Stimulated activated CD8-positive, alpha-beta memory T cell treated with anti-CD3 and anti-CD28 coated beads, Interleukin-4, amount 100 ng/mL, for 4 hours (primary cell): ENCODE measurements at places on chromosomes 4 and X.

DNA sequence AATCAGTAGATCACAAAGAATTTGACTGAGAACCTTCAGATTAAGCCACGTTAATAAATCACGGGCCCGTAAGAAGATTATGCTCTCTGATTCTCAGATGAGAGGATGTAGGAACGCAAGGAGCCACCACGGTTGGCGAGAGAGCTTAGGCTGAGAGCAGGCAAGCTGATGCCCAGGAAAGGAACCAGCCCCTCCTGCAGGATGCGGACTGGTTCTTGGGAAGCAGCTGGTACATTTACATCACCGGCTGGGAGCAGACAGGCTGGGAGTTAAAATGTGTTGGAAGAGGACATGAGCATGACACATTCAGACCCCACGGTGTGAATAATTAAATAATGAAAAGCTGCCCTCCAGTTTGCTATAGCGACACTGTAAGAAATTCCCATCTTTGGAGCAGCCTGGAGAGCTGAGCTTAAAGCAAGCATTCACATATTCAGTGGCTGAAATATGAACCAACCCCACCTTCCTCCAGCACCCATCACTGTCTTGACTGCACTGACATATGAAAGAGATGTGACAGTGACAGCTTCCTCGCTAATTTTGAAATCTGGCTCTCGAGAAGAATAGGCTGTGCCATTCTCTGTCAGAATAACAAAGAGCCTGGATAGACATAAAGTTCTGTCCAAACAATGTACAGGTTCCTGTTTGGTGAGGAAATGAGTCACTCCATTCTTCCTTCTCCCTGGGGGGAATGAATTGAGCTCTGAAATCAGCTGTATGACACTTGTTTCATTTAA lies 33.1 kb downstream of the LNX1 start:
- no peak for DNase-seq

- DNase-seq: no peak
These were observed 941.5 kb downstream of the DMD start for GRCh38 chrX:32269866-32270265.

- DNase-seq: no peak
These were observed 387.5 kb upstream of the PPP1R2C start for GRCh38 chrX:43165343-43165920.

DNA sequence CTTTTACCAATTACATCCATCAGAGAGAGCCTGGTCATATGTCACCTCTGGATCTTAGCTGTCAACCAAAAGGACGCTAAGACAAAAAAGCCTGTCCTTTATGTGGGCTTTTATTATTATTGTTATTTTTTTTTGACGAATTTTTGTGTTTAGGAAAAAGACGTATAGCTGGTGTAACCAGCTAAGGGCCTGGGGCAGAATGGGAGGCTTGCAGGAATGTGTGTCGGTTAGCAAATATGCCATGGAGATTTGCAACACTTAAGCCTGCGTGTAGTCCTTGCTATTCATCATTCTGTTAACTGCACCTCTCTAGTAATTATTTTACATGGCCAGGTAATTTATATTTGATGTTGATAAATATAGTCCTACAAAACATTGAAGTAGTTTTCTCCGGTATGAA lies 93.5 kb downstream of the TACR3 start:
- no peak for DNase-seq

GRCh38 chrX:150038315-150038714 lies 100.0 kb upstream of the EOLA2 start:
- DNase-seq: no peak

DNA sequence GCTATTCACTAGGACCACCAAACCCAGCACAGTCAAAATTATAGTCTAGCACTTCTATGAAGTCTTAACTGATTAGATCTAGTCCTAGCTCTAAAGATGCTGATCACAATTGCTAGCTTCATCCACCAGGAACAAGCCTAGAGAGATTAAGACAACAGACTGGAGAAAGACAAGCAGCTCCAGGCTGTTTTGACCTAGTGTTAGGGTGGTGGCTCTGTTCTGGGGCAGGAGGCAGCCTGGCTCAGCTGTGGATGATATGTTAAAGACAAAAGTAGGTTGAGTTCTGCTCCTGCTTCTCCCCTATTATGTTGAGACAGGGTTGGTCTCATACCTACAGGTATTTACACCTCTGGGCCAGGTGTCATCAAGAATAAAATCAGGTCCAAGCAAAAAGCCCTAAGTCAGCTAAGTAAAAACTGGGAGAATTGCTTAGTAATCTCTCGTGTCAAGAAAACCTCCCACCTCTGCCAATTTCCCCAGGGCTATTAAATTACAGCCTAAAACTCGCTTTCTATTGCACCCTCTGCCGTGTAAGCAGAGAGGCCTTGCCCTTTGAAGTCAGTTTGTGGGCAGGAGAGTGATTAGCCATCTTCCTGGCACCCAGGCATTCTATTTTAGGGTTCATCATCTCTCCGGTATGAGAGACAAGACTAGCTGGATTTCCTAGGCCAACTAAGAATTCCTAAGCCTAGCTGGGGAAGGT lies 39.9 kb downstream of the RAB40AL start:
- DNase-seq: no peak

GRCh38 chrX:31811106-31811505 lies 739.3 kb upstream of the FTHL17 start:
- no peak for DNase-seq

DNA sequence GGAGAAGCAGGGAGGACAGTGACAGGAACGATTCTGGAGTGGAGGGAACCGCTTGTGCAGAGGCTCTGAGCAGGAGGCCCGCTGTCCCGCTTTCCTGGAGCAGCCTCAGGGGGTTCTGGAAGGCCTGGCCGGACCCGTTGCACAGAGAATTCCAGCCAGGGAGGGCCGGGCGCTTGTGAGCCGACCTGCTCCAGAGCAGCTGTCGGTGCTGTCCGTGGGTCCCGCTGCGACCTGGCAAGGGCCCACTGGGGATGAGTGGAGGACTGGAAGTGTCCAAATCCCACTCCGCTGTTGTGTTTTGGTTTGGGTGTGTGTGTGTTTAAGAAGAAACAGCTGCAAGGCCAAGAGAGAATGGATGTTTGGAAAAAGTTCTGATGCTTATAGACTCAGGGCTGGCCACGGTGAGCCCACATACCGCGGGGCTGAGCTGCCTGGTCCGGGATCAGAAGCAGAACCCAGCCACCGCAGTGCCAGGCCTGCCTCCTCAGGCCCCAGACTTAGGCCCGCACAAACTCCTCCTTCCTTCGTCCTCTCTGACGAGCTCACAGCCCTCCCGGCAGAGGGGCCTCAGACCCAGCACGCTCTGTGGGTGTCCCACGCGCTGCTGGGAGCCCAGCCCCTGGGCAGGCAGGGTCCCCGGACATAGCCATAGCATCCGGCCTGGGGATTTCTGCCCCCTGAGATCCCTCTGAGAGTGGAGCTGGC lies 73.9 kb downstream of the HTRA3 start:
- DNase-seq: no peak

DNA sequence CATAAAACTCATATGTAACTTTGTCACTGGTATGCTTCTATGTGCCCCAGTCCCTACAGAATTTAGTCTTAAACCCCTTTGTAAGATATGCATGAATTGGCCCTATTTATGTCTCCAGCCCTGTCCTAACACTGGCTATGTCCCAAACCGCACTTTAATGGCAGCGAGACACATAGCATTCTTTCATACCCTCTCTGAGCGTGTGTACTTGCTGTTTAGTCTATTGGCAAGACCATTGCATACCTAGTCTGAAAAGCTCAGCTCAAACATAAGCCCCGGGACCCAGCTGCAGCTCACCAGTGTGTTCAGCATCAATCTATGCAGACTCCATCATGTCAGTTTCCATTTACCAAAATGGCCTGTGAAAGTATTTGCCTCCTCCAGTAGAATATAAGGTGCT lies 1018.4 kb upstream of the TENM3 start:
- DNase-seq: no peak

DNA sequence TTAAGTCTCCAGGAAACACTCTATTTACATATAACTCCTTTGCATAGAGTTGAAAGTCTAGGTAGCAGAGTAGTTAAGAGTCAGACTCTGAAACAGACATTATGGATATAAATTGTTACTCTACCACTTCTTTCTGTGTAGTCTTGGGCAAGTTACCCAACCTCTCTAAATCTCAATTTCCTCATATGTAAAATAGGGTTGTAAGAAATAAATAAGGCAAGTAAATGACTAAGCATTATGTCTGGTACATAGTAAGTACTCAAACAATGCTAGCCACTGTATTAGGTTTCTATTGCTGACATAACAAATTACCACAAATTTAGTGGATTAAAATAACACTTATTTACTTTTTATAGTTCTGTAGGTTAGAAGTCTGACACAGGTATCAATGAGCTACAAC lies 394.1 kb downstream of the PRDM5 start:
- no peak for DNase-seq

GRCh38 chr4:81470456-81471297 lies 1.0 kb downstream of the RASGEF1B start:
- DNase-seq: no peak

DNA sequence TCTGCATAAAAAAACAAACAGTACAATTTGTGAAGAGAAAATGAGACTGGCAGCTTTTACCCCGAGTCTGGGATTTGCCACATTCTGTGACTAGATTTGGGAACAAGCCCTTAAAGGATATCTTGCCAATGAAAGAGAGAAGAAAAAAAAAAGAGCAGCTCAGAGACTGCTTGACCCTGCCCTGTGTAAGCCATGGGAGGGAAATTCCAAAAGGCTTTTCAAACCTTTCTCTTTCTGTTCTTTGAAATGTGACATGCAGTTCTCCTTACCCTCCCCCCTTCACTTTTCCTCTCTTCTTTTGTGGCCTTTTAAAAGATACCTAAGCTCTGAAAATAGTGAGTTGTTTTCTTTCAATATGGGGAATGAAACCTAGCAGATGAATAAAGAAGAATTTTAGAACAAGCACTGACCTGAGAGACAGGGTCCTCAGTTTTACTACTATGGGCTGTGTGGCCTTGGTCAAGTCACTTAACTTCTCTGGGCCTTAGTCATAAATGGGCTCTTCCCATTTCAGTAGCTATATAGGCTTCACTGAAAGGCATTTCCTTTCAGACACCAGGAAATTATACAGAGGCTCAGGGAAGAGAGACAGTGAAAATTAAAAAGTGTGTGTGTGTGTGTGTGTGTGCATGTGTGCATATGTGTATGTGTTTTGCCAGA lies 5.1 kb downstream of the CCDC160 start:
- DNase-seq: no peak

- DNase-seq: no peak
These were observed 129.3 kb upstream of the FAM241A start for GRCh38 chr4:112015960-112016359.

- DNase-seq: no peak
These were observed 23.3 kb upstream of the LNX1 start for GRCh38 chr4:53614591-53614990.

DNA sequence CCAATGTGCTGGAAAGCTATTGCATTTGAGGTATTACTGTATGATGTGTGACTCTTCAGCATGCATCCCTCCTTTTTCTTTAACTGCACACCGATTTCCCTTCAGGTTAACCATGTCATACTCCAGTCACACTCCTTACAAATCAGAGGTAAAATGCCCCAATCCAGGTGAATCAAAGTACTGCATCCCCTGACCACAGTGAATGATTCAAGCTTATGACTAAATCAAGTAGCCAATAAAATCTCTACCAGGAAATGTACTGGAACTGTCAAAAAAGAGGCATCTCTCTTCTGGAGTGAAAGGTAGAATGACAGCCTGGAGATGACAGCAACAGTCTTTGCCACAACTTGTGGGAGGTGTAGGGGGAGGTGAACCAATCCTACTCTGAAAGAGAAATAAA lies 10.4 kb downstream of the ADAMTS3 start:
- DNase-seq: no peak

- DNase-seq: no peak
These were observed 205.1 kb downstream of the PPP3CA start for GRCh38 chr4:101142259-101142658.

- no peak for DNase-seq
These were observed 278.7 kb downstream of the RCHY1 start for GRCh38 chr4:75235359-75235951.

DNA sequence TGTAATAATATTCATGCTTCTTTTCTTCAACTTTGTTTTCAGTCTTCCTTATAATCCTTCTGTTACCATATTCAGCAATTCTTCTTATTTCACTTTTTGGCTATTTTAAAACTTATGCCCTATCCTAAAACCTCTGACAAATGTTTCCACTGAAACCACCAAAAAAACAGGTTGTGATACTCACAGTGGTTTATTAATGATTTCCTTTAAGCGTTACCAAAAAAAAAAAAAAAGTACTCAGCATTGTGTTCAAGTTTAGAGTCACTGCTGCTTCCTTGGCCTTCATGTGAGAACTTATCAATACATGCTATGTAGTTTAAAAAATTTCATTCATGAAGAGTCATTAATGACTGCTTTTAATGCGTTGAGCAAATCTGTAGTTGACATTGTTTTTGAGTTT lies 35.4 kb upstream of the UGT2A3 start:
- no peak for DNase-seq

DNA sequence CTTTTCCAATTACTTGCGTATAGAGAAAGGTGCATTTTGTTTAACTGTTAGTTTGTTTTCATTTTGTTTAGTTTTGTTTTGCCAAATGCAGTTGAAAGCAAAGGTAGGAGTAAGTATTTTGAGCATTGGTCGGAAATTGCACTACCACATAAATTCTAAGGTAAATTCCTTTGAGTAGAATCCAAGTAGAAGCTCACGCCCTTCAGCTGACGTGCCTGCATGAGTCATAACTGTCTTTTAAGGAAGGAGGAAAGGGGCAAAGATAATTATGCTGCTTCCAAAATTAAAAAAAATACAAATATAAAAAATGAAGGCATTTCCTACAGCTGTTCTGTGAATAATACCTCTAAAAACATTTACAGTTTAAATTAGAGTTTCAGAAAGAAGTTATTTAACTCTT lies 110.2 kb upstream of the MYOZ2 start:
- no peak for DNase-seq

DNA sequence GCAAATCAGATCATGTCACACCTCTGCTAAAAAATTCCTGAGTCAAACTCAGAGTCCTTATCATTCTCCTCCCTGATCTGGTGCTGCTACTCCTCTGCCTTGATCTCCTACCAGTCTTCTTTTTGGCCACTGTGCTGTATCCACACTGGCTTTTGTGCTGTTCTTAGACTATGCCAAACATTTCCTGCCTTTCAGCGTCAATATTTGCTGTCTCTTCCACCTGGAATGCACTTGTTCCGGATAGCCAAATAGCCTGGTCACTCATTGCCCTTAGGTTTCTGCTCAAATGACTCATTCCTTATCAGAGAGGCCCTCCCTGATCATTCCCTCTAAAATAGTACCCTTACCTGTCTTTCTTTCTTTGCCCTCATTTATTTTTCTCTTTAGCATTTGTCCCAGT lies 24.4 kb upstream of the RP2 start:
- no peak for DNase-seq

- DNase-seq: peak; percentile 12
These were observed at the start of gene EDA for GRCh38 chrX:69615779-69616456. EDA (plus strand) TSS chrX:69616113.

- no peak for DNase-seq
These were observed 578.8 kb downstream of the FSTL5 start for GRCh38 chr4:161585011-161585410.

DNA sequence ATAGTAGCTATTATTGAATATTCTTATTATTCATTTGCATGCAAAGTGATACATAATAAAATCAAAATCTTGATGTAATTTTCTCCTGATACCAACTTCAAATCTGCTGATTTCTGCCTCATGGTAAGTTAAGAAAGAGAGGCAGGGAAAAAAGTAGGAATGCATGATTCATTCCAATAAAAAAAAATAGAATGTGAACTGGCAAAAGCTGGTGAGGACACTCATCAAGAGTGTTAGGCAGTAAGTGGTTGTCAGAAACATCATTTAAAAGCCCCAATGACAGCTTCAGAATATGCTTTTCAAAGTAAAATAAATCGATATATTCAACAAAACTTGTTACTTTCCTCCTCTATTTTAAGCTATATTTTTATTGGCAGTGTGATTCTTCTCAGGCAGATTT lies 979.1 kb downstream of the TECRL start:
- no peak for DNase-seq
